ENCODE measurements at places on chromosomes 16 and 17.

- DNase-seq = no peak
These were observed 100.7 kb upstream of the AXIN2 start for GRCh38 chr17:65662196-65662595.

DNA sequence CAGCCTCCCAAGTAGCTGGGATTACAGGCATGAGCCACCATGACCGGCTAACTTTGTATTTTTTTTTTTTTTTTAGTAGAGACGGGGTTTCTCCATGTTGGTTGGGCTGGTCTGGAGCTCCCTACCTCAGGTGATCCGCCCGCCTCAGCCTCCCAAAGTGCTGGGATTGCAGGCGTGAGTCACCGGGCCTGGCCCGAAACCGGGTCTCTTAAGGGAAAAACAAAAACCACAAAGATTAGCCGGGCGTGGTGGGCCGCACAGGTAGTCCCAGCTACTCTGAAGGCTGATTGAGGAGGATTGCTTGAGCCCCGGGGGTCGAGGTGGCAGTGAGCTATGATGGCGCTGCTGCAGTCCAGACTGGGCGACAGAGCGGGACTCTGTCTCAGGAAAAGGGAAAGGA is 19.9 kb upstream of the RBL2 start:
- no peak for DNase-seq

DNA sequence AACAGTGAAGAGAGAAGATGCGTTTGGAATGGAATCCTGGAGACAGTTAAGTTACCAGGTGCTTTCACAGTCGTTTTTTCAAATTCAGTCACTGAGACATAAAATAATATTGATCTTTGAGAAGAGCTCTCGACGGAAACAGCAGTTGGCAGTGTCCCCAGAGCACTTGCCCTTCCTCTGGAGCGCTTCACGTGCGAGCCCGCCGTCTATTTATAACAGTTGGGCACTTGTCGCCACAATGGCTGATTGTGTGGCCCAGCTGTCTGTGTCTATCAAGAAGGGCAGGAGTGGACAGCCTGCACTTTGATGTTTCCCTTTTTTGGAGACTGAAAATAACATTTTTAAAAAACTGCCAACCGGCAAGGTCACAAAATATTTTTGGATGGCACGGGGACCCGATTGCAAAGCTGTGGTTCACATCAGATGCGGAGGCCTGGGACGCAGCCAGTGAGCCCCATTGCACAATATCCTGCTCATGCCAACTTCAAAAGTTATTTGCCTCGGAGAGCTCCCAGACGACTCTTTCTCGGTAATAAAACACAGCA is 62.9 kb downstream of the ADCY9 start:
- DNase-seq = no peak

GRCh38 chr17:57634713-57635465 is 110.2 kb downstream of the CCDC182 start:
- DNase-seq = no peak

DNA sequence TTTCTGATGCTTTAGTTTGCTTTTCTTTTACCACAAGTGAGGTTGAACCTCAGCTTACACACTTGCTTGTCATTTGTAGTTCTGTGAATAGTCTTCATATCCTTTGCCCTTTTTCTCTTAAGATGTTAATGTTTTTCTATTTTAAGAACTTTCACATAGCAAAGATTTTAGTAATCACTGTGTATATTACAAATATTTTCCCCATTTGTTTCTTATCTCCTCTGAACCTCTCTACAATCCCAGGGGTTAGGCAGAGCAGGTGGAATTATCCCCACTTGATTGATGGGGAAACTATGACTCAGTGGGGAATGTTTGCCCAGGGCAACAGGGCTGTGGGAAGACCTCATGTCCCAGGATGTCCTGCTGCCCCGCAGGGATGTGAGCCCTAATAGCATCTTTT is 11.7 kb upstream of the MYH3 start:
- DNase-seq = no peak

- no peak for DNase-seq
These were observed 364.8 kb upstream of the RBFOX1 start for GRCh38 chr16:6967796-6968320.

GRCh38 chr17:17309356-17309755 is 6.2 kb downstream of the NT5M start:
- DNase-seq = no peak

GRCh38 chr16:67822511-67822910 is 15.8 kb downstream of the TSNAXIP1 start:
- no peak for DNase-seq

GRCh38 chr17:35912339-35912912 is 18.1 kb downstream of the RDM1 start:
- DNase-seq = no peak

GRCh38 chr16:46972429-46973206 is 856 bp downstream of the DNAJA2 start:
- peak; percentile 32 for DNase-seq

DNA sequence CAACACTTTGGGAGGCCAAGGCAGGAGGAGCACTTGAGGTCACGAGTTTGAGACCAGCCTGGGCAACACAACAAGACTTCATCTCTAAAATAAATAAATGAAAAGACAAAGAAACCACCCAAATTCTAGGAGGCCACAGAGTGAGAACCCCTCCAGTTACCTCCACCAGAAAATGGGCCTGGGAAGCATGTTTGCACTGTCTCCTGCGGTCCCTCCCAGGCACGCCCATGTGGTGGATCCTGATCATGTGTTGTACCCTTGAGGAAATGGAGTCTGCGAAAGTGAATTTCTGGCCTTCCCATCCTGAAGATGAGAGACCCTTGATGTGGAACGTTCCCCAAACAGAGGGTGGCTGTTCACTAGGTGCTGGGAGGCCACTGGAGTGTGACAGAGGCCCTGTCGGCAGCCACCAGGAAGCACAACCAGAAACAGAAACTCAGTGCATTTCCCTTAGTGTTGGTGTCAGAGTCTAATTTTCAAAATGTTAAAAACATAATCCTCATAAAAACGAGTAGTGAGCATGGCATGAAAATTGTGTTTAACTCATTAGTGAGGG is 19.2 kb upstream of the USP22 start:
- DNase-seq = no peak

DNA sequence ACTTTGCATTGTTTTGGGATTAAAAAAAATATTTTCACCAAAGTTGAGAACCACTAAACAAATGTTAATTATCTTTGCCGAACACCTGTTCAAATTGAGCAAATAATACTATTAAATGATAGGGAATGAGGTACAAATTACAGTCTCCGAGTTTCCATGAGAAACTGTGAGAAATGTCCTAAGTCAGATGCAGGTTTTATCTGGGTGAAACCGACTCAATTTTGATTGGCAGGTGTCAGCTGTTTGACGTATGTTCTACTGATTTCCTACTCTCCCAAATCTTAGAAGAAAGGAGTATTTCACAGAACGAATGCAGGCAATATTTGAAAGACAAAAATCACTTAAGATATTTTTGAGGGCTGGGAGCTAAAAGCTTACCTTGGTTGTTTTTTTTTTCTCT is 622.0 kb upstream of the GOT2 start:
- no peak for DNase-seq

GRCh38 chr16:57066625-57067024 is 25.8 kb upstream of the CPNE2 start:
- DNase-seq = no peak

GRCh38 chr17:7289256-7290032 is 5.0 kb downstream of the YBX2 start:
- DNase-seq = no peak

DNA sequence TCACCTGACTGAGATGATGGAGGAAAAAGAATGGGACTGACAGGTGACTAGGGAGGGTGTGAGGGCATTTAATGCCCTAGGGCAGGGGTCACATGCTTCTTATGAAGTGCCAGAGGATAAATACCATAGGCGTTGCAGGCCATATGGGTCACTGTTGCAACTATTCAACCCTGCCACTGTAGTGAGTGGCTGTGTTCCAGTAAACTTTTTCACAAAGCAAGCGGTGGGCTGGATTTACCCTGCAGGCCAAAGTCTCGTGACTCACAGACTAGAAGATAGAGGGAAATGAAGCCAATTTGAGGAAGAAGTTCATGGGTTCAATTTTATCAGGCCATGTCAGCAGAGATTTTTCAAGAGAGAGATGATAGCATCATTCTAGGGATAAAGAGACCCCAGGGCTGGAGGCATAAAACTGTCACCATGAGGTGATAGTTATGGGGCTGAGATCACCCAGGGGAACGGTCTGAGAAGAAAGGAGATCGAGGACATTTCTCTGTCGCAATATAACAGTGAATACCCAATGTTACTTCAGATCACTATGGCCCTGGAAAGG is 8.6 kb downstream of the ARHGAP17 start:
- DNase-seq = no peak

DNA sequence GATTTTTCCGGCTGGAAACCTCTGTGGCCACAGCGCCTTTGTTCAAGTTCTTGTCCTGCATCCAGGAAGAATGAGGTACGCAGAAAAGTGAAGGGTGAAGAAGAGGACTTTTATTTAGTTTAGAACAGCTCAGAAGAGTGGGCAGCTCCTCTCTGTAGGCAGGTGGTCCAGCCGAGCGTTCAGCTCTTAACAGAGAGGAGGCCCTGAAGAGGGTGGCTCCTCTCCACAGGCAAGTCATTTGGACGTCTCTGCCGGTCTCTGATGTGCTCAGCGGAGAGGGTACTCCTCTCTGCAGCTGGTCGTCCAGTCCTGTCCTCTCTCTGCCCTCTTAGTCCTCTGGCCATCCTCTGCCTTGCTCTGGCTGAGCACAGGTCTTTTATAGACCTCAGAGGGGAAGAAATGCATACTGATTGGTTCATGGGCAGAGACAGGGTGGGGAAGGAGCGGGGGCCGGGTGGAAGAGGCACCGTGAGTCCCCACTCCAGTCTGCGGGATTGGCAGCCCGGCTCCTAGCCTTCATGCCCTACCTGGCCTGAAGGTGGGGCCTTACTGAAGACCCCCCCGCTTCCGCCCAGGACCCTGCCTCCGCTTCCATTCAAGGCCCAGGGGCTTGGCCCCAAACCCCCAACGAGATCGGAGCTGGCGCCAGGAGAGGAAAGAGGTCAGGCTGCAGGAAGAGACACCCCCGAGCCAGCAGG is 70.0 kb upstream of the NKD1 start:
- DNase-seq = no peak

DNA sequence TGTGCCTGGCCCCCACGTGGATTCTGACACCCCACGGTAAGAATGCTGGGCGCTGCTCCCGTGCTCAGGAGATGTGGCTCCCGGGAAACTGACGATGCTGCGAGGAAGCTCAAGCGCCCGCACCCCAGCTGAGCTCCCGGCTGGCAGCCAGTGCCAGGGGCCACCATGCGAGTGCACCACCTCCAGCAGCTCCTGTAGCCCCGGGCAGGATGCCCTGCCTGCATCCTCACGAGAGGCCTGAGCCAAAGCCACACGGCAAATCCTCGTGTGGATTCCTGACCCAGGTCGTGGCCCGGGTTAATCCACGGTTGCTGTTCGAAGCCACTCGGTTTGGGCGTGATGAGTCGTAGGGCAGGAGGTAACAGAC is 11.6 kb upstream of the DPEP1 start:
- no peak for DNase-seq

GRCh38 chr16:54053891-54054820 is 232.4 kb downstream of the IRX3 start:
- no peak for DNase-seq

- no peak for DNase-seq
These were observed 77.6 kb upstream of the MED9 start for GRCh38 chr17:17398943-17399926.

GRCh38 chr16:56985288-56985961 is 3.9 kb upstream of the NLRC5 start:
- no peak for DNase-seq

- no peak for DNase-seq
These were observed 4.4 kb upstream of the SOX8 start for GRCh38 chr16:977081-977701.

- DNase-seq = no peak
These were observed 45.5 kb upstream of the LRRC37A3 start for GRCh38 chr17:64964796-64965195.

- DNase-seq = no peak
These were observed 204.2 kb downstream of the CYLD start for GRCh38 chr16:50946098-50946497.

DNA sequence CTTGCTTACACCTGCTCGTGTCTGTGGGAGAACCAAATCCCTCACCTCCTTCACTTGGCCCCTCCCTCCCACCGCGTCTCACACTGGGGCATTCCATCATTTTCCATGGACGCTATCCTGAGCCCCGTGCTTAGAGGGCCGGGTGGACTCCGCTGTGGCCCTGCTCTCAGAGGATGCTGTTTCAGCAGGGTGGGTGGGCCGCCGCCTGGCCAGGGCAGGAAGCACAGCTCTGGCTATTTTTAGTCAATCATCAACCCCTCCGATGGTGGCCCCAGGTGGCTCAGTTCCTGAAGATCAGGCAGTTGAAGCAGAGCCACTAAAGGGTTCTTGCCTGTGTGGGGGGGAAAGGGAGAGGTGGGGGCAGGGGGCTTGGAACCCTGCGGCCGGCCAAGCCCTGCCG is 230.3 kb downstream of the ENGASE start:
- no peak for DNase-seq

DNA sequence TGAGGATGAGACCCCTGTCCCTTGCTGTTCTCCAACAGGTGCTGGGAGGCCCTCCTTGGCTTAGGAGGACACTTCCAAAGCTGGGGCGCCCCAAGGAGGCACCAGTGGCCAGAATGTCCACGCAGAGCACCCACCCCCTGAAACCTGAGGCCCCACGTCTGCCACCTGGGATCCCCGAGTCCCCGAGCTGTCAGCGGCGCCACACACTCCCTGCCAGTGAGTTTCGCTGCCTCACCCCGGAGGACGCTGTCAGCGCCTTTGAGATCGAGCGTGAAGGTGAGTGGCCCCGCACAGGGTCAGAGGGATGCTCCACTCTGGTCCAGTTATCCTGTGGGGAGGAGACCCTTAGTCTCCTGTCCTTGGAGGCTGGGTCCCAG is 1.2 kb downstream of the AANAT start:
- no peak for DNase-seq

DNA sequence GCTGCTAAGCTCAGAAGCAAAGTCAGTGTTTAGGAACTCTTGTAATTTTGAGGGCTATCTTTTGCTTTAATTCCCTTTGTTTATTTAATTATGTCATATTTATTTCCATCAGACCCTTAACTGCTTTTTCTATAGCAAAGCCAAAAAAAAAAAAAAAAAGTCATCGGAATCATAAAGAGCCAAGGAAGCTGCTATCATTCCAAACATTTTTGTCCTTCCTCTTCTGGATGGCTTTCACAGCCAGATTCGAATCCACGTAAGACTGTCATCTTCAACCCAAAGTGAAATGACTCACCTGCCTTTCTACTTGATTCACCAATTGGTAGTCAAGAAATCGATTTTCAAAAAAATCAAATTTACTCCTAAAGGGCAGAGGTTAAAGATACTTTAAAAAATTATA is 38.4 kb downstream of the WIPI1 start:
- no peak for DNase-seq

- peak; percentile 69 for DNase-seq
These were observed 1.3 kb downstream of the KIAA0513 start for GRCh38 chr16:85028685-85029407.

Data from stimulated activated CD4-positive, alpha-beta T cell treated with anti-CD3 and anti-CD28 coated beads, Interleukin-12 subunit alpha, Interleukin-12 subunit beta, amount 100 ng/mL, for 48 hours (primary cell).